ENCODE measurements at places on chromosomes 11 and 22. TPM values are rescaled to one million over a fixed set of nuclear protein-coding genes. Genes with fewer than 3 reads are reported as not detected.
A peak's percentile ranks its signal among the peaks of the same experiment; 100 is the strongest.

- H3K36me3 ChIP-seq = no peaks in the 10 kb centered on the region
- no peaks in the 10 kb centered on the region for H3K27me3 ChIP-seq
- no peaks in the 10 kb centered on the region for H3K4me1 ChIP-seq
- DNase-seq = no peak
Observed at GRCh38 chr11:23404225-23405160, 544.2 kb upstream of the CCDC179 start.

GRCh38 chr11:101835506-101836063 lies 79.2 kb upstream of the CEP126 start:
- DNase-seq = no peak
- no peak overlapping the region for H3K27ac ChIP-seq
- no peaks in the 10 kb centered on the region for H3K27me3 ChIP-seq
- H3K4me1 ChIP-seq = no peaks in the 10 kb centered on the region

DNA sequence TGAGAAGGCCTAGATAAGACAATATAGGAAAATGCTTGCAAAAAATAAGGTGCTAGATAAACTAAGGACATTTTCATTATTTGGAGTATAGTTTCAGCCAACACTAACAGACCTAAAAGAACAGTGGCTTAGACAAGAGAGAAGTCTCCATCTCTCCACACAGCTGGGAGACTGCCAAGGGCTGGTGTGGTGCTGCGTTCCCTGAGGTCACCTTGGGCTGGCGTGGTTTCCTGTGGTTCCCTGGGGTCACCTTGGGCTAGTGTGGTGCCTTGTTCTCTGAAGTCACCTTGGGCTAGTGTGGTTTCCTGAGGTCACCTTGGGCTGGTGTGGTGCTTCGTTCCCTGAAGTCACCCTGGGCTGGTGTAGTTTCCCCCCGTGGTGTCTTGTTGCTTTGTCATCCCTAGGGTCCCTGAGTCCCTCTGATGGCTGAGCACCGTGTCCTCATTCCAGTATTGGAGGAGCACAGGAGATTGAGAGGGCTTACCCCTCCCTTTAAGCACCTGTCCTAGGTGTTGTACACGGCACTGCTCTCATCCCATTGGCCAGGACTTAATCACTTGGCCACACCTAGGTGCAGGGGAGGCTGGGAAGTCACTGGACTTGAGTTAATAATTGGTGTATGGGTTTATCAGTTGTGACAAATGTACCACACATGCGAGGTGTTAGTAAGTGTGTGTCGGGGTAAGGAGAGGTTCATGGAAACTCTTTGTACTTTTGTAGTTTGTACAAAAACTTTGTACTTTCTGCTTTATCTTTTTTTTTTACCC lies 14.9 kb downstream of the SAMM50 start:
- no peak overlapping the region for H3K4me3 ChIP-seq
- H3K27me3 ChIP-seq = no peaks in the 10 kb centered on the region
- H3K27ac ChIP-seq = no peak overlapping the region
- no peaks in the 10 kb centered on the region for H3K4me1 ChIP-seq

DNA sequence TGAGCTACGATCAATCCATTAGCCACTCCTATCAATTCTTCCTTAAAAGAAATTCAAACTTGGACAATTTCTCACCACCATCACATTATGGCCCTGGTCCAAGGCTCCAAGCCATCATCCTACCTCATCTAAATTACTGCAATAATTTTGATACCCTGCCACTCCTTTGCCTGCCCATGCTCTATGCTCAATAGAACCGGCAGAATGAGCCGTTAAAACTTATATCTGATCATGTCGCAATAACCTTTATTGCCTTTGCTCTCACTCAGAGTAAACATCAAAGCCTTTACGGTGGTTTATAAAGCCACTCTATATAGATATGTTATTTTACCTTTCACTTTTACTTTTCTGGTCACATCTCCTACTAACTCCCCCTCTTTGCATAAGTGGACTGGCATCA lies 2392.1 kb upstream of the RAG2 start:
- H3K4me1 ChIP-seq = no peaks in the 10 kb centered on the region
- no peaks in the 10 kb centered on the region for H3K36me3 ChIP-seq
- H3K4me3 ChIP-seq = no peak overlapping the region
- no peak for DNase-seq
- H3K27ac ChIP-seq = no peak overlapping the region

The BCO2 gene
- 0.97 TPM for total RNA-seq

GRCh38 chr11:129368889-129369672 lies 6.6 kb upstream of the BARX2 start:
- peaks cover 56% of the 10 kb centered on the region for H3K27me3 ChIP-seq
- no peaks in the 10 kb centered on the region for H3K36me3 ChIP-seq
- H3K4me1 ChIP-seq = peaks cover 8% of the 10 kb centered on the region
- no peak for DNase-seq
- no peak overlapping the region for H3K4me3 ChIP-seq

DNA sequence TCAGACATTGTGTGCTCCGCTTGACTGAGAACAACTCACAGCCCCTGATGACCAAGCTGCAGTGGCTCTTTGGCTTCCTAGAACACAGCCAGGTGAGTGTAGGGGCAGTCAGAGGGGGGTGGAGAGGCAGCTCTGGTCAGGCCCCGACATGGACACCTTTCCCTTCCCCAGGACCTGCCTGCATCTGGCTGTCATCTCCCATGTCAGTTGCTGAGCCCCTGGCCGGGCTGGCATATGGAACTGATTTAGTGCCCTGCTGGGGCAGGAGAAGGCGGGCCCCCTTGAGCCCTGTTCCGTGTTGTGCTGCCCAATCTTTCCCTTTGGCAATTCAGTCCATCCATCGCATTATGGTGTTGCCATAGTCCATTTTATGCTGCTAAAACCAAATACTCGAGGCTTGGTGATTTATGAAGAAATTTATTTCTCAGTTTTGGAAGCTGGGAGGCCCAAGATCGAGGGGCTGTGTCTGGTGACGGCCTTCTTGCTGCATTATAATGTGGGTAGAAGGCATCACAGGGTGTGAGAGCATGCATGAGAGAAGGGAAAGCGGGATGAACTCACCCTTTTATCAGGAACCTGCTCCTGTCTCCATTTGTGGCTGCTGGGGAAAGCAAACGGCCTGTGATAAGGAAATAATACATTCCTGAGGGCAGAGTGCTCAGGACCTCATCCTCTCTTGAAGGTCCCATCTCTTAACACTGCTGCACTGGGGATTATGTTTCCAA lies 19.0 kb downstream of the USP35 start:
- H3K27me3 ChIP-seq = no peaks in the 10 kb centered on the region
- peaks cover 15% of the 10 kb centered on the region for H3K36me3 ChIP-seq
- H3K27ac ChIP-seq = no peak overlapping the region
- peaks cover 13% of the 10 kb centered on the region for H3K4me1 ChIP-seq
- no peak for DNase-seq

DNA sequence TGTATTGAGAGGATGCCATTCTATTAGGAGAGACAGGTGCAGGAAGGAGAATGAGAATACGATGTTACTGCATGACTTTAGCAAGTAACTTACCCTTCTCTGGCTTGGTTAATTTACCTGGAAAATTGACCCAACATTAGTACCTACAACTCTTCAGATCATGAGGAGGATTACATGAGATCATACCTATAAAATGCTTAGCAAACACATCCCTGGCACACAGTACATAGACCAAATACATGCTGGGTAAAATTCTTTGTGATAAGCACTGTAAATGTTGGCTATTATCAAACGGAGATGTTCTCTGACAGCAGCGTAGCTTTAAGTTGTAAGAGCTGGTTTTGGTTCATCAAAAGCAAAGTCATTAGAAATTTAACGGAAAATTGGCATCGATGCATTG lies 28.8 kb downstream of the LARGE1 start:
- no peaks in the 10 kb centered on the region for H3K4me1 ChIP-seq
- H3K27ac ChIP-seq = no peak overlapping the region
- H3K36me3 ChIP-seq = no peaks in the 10 kb centered on the region
- no peak for DNase-seq

The ANO9 gene
- total RNA-seq = 29.0 TPM

GRCh38 chr11:28139841-28140415 lies 31.7 kb downstream of the METTL15 start:
- peaks cover 58% of the 10 kb centered on the region for H3K36me3 ChIP-seq
- no peak overlapping the region for H3K27ac ChIP-seq

DNA sequence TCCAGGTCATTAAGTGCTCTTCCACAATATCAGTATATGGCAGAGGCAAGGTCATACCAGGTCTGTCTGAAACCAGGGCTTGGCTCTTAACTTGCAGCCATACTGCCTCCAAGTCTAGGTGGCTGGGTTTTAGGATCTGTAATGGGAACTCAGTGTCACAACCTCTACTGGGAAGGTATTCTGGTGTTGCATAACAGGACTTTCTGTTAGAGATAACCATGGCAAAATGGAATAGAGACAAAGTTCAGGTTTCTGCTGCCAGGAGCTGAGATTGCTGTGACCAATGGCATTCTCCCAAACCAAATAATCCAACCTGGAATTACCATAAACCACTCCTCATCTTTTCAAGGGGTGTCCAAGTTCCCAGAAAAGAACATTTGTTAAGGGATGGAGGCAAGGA lies 6.8 kb upstream of the SAA1 start:
- DNase-seq = no peak
- no peaks in the 10 kb centered on the region for H3K27me3 ChIP-seq
- no peaks in the 10 kb centered on the region for H3K4me1 ChIP-seq
- H3K36me3 ChIP-seq = no peaks in the 10 kb centered on the region

- peaks cover 9% of the 10 kb centered on the region for H3K4me1 ChIP-seq
- peaks cover 5% of the 10 kb centered on the region for H3K27me3 ChIP-seq
- DNase-seq = no peak
- no peak overlapping the region for H3K27ac ChIP-seq
- no peaks in the 10 kb centered on the region for H3K36me3 ChIP-seq
Observed at GRCh38 chr11:125932301-125932700, 13.5 kb upstream of the VSIG10L2 start.

DNA sequence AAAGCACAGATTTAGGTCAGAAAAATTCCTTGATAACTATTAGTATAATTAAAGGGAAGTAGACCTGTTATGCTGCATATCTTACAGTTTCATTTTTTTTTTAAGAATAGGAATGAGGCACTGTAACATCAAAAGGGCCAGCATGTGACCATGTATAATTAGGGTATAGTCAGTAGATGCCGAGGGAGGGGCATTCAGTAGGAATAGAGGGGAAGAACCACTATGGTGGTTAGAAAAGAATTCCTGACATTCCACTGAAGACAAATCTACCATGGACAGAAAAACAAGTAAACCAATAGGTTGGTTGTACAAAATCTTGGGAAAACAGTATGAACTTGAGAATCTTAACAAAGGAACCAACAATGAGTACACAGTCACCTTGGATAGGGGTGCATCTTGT lies 78.4 kb upstream of the CCDC179 start:
- no peak overlapping the region for H3K27ac ChIP-seq
- no peaks in the 10 kb centered on the region for H3K36me3 ChIP-seq
- DNase-seq = no peak
- H3K27me3 ChIP-seq = no peaks in the 10 kb centered on the region
- H3K4me1 ChIP-seq = no peaks in the 10 kb centered on the region

DNA sequence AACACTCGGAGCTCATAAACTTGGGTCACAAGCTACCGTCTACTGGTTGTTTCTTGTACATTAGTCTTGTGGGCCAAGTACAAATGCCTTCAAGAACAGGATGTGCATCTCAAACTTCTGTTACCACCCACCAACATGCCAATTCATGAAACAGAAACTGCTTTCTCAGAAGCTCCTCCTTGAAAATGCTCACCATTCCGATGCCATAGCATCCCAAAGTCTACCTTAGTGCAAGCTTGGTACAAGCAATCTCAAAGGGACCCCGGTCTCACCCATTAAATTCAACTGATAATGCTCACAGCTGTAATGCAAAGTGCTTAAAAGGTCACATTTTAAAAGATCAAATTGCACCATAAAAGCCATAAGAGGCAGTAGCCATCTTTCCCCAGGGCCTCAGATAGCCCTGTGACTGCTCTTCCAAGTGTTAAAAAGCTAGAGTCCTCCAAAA lies 31.8 kb upstream of the CCDC34 start:
- H3K4me1 ChIP-seq = no peaks in the 10 kb centered on the region
- no peak overlapping the region for H3K4me3 ChIP-seq
- no peaks in the 10 kb centered on the region for H3K36me3 ChIP-seq
- H3K27ac ChIP-seq = no peak overlapping the region

GRCh38 chr11:102940714-102941588 lies 14.6 kb downstream of the MMP13 start:
- no peaks in the 10 kb centered on the region for H3K36me3 ChIP-seq
- peaks cover 5% of the 10 kb centered on the region for H3K27me3 ChIP-seq
- H3K27ac ChIP-seq = no peak overlapping the region
- DNase-seq = peak; percentile 60

DNA sequence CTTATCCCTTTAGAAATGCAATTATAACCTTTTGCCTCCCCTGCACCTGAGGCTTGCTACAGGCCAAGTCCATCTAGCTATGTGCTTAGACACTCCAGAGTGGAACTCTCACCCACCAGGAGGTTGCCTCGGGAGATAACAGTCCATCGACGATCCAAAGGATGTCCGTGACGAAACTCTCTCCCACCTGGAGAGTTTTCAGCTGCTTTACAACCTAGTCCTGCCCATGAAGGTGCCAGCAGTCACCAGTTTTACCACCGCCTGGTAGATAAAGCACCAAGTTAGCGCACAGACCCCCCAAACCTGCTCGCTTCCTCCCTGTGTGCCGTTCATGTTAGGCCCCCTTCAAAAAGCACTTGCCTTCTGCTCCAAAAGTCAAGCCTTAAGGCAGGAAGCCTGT lies 53.1 kb upstream of the SHISAL1 start:
- DNase-seq = no peak
- no peaks in the 10 kb centered on the region for H3K4me1 ChIP-seq
- H3K36me3 ChIP-seq = no peaks in the 10 kb centered on the region
- no peak overlapping the region for H3K27ac ChIP-seq

GRCh38 chr11:98136357-98136756 lies 884.4 kb upstream of the CNTN5 start:
- H3K36me3 ChIP-seq = no peaks in the 10 kb centered on the region
- H3K4me1 ChIP-seq = no peaks in the 10 kb centered on the region
- no peak overlapping the region for H3K4me3 ChIP-seq
- no peaks in the 10 kb centered on the region for H3K27me3 ChIP-seq
- no peak overlapping the region for H3K27ac ChIP-seq
- DNase-seq = no peak

GRCh38 chr22:32340411-32340810 lies 17.3 kb upstream of the RFPL3 start:
- H3K4me3 ChIP-seq = no peak overlapping the region
- peaks cover 12% of the 10 kb centered on the region for H3K4me1 ChIP-seq
- H3K27ac ChIP-seq = no peak overlapping the region
- peaks cover 28% of the 10 kb centered on the region for H3K27me3 ChIP-seq
- no peaks in the 10 kb centered on the region for H3K36me3 ChIP-seq

Measured in activated CD8-positive, alpha-beta T cell treated with anti-CD3 and anti-CD28 coated beads for 36 hours (primary cell).